ENCODE measurements at places on chromosomes 5 and 9. TPM values are rescaled to one million over a fixed set of nuclear protein-coding genes. Genes with fewer than 3 reads are reported as not detected.

GRCh38 chr9:81849631-81850259, 78.5 kb upstream of the SPATA31D4 start:
- DNase-seq: no peak

GRCh38 chr5:16120579-16120978, 59.0 kb downstream of the MARCHF11 start:
- DNase-seq: no peak

- no peak for DNase-seq
These were observed 14.5 kb downstream of the CXXC5 start for GRCh38 chr5:139662617-139663016.

- DNase-seq: no peak
These were observed 284.9 kb downstream of the SLIT3 start for GRCh38 chr5:169015991-169016390.

DNA sequence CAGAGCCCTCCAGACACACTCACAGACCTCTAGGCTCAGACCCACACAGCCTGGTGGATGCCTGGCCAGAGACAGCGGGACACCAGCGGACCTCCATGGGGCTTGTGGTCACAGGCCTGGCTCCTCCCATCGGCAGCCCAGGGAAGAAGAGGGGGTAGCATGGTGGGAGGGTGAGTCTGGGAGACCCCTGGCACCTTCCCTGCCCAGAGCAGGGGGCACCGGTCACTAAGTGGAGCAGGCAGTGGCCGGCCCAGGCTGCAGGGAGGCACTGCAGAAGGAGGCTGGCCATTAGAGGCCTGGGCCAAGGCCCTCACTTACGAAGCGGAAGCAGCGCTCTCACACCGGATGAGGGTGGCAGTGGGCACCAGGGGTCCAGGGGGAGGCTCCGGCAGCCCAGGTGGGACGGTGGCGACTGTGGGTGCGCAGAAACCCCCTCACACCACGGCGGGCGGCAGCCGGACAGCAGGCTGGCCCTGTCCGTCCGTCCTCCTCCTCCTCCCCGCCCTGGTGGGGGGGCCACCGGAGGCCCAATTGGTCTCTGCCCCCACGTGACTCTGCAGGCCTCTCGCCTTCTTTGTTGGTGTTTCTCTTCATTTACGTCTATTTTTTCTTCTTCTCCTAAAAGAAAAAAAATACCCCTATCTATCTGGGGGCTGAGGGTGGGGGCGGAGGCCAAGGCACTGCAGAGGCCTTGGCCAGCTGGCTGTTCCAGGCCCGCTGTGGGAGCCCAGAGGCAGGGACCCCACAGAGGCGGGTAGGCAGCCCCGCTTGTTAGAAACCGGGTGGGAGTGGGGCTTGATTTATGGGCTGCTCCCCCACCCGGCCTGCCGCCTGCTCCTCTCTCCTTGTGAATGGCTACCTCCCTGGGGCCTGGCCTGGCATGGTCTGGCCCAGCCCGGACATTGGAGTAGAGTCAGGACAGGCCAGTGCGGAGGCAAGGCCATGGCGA, at the start of gene NR5A1:
TSS of gene NR5A1 (minus strand) at position 469 of the 949 bp plus-strand sequence. CDS start 4,004 bp downstream, outside the sequence.
- no peak for DNase-seq

DNA sequence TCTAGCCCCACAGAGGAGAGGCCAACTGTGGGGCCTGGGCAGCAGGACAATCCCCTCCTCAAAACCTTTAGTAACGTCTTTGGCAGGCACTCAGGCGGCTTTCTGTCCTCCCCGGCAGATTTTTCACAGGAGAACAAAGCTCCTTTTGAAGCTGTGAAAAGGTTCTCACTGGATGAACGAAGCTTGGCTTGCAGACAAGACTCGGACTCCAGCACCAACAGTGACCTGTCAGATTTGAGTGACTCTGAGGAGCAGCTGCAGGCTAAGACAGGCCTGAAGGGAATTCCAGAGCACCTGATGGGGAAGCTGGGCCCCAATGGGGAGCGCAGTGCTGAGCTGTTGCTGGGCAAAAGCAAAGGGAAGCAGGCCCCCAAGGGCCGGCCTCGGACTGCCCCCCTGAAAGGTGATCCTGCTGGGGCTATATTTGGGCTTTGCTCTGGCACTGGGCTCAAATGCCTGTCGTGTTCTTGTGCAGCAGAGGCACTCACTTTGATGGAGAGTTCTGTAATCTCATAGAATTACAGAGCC, 39.4 kb downstream of the KDM3B start:
- DNase-seq: no peak

DNA sequence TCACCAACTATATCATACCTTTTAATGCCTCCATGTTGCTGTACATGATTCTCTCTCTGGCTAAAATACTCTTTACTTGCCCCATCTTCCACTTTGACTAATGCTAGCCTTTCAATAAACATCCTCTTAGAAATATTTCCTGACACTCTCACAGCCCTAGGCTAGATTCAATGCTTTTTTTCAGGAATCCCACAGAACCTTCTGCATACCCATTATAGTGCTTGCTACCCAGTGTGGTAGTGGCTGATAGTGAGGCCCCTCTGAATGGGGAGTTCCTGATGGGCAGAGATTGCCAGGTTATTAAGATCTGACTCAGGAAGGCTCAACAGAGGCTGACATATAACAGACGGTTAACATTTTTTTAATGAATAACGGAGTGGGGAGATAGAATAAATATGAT, 11.6 kb downstream of the SSBP2 start:
- DNase-seq: no peak

DNA sequence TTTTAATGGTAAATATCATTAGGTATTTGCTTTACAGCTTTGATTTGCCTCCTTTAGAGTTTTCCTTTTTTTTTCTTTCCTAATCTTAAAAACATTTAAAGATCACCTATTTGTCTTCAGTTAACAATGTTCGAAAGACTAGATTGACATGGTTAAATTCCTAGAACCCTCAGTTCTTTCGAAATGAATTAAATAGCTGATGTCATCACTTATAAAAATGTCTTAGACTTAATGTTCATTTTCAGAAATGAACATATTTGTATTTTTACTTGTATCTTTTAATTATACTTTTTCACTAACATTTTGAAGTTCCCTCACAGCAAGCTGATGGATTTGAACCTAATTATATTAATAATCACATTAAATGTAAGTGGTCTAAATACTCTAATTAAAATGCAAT, 205.3 kb upstream of the IRX4 start:
- no peak for DNase-seq

- no peak for DNase-seq
These were observed 35.3 kb downstream of the NDFIP1 start for GRCh38 chr5:142143878-142144277.

DNA sequence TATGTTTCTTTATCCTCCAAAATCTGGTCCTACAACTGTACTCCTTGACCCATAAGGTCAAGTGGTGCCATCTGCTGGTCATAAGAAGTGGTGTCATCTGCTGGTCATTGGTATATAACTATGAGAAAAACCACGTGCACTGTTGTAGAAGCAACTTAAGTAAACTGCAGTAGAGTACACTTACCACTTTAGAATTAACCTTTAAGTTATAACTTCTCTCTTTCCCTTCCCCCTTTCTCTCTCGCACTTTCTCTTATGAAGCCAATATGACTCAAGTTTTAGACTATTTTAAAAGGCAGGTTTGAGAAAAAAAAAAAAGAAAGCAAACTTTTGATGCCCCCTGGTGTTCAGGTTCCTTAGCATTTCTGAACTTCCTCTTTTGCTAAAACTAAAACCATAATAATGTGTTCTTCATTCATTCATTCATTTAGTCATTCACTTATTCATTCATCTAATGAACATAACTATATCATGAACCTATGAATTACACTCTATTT, 12.8 kb upstream of the MTAP start:
- DNase-seq: peak; percentile 56

DNA sequence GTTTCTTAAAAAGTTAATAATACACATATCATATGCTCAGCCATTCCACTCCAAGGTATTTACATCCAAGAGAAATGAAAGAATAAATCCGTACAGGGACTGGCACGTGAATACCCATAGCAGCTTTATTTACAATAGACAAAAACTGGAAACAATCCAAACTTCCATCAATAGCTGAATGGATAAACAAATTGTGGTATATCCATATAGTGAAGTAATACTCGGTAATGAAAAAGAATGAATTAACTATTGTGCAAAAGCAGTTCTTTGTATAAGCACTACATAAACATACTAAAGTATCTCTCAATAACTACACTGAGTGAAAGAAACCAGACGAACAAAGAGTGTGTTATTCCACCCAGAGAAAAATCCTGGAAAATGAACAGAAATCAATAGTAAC, 17.6 kb downstream of the COL23A1 start:
- no peak for DNase-seq

DNA sequence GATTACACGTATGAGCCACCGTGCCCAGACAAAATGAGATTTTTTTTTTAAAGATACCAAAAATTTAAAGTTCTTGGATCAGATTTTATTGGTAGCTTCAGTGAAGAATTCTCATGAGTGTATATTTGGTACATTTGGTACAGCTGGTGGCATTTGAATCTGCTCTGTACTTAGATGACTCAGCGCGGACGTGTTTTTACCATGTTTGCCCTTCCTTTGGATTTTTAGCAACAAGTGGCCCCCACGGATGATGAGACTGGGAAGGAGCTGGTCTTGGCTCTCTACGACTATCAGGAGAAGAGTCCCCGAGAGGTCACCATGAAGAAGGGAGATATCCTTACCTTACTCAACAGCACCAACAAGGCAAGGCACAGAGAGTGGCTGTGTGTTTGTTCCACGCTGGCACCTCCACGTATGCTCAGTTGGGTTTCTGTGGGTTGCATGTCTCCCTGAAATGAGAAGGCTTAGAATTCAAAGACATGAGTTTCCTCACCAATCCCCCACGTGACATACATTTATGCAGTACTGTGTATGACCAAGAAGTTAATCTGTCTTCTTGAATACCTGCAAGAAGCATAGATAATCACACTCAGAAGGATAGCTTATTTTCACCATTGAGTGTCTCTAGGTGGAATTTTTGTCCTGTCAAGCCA, 36.3 kb downstream of the SPTAN1 start:
- no peak for DNase-seq

DNA sequence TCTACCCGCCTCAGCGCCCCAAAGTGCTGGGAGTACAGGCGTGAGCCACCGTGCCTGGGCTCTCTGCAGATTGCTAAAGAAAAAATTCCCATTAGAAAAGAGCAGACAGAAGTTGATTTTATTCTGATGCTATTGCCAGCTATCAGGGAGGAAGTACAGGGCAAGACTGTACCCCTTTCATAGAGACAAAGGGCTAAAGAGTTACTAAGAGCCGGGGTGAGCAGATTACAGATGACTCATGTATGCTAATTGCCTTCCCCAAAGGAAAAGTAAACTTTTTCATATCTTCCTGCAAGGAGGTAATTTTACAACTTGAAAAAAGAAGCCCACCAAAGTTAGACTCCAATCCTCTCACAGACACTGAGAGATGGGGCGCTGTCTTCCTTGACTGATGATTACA, 42.3 kb upstream of the MCTP1 start:
- DNase-seq: no peak

DNA sequence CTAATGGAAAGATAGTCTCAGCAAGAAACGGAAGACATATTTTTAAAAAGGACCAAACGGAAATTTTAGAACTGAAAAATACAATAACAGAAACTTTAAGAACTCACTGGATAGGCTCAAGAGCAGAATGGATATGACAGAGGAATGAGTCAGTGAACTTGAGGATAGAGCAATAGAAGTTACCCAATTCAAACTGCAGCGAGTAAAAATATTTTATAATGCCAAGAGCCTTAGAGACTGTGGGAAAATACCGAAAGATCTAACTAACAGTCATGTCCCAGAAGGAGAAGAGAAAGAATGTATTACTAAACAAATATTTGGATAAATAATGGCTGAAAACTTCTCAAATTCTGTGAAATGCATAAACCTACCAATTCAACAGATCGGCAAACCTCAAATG, 40.8 kb downstream of the ADAMTS2 start:
- DNase-seq: no peak

GRCh38 chr5:63029891-63030290, 451.3 kb downstream of the LRRC70 start:
- no peak for DNase-seq

DNA sequence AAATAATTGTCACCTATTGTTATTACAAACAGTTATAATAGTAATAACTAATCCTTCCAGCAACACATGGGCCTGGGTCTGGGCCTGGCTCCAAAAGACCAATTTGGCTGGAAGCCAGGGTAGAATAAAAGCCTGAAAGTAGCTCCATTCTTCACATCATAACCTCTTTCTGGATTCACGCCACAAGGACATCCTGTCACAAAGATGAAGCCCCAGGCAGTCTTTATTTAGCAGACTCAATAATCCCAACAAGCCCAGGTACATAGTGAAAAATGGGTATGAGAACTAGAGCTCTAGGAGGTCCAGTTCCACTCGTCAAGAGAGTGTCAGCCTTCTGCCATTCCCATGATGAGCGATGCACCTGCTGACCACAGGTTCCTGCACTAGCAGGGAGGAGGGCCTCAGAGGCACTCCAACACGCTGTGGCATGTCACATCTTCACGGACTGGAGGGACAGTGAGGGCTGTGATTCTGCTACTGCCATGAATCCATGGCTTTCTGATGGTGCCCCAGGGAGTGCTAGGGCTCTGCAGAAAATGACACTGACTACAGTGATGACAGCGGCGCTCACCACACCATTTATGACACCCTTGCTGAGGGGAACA, 124.9 kb downstream of the SPOCK1 start:
- DNase-seq: no peak

DNA sequence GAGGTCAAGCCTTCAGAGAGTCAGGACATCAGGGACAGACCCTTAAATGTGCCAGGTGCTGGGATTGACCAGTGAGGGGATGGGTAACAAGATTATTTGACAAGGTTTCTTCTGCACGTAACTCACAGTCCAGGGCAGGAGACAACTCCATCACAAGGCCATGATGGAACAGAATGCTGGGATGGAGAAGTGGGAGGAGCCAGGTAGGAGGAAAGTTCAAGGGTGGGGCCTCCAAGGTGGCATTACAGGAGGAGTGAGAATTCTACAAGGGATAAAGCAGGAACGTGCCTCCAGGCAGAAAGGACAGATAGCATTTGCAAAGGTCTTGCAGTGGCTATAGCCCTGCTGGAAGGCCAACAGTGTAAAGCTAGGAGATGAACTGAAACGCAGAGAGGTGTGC, 102.2 kb downstream of the FGF18 start:
- no peak for DNase-seq

GRCh38 chr9:79985264-79985663, 413.5 kb downstream of the TLE4 start:
- DNase-seq: no peak

MED7 gene
- total RNA-seq: 8.7 TPM

POU5F2 gene
- 0.73 TPM for total RNA-seq

HAVCR1 gene
- 1.7 TPM for total RNA-seq

CAMLG gene
- 51.1 TPM for total RNA-seq

DMRT2 gene
- total RNA-seq: not detected

PCDHGB2 gene
- total RNA-seq: 0.20 TPM

CCNB1 gene
- total RNA-seq: 1.5 TPM

BTNL8 gene
- not detected for total RNA-seq

PTGES gene
- 0.25 TPM for total RNA-seq

GMCL2 gene
- total RNA-seq: not detected

FAM53C gene
- total RNA-seq: 83.8 TPM

CCL27 gene
- total RNA-seq: not detected

FAM193B gene
- total RNA-seq: 150 TPM
